EH (cell line): ENCODE measurements at places on chromosomes 3 and 15.

DNA sequence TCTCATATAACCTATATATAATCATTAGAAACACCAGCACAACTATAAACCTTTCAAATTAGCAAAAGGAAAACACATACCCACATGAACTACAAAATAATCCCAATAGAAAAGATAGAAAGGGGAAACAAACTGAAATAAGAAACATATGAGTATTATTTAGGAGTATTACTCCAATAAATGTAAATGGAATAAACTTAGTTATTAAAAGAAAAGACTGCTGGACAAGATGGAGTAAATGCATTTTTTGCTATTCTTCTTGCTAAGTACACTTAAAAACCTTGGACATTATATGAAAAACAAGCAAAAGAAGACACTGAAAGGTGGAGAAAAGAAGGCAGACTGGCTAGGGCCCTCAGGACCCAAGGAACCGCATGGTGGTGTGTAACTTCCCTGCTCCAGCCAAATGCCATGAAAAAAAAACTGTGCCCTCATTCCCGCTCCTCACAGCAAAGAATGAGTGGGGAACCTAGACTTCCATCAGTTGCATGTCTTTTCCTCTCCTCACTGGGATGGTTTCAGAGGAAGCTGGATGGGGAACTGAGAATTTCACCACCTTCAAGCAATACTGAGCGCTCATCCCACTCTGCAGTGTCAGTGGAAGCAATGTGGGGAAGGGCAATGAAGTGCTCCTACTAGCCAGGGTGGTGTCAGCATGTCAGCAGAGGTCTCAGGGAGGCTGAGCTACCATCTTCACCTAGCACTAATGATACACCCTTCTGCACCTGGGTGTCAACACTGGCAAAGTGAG, 43.7 kb upstream of the ADAMTS17 start:
- DNase-seq: no peak

DNA sequence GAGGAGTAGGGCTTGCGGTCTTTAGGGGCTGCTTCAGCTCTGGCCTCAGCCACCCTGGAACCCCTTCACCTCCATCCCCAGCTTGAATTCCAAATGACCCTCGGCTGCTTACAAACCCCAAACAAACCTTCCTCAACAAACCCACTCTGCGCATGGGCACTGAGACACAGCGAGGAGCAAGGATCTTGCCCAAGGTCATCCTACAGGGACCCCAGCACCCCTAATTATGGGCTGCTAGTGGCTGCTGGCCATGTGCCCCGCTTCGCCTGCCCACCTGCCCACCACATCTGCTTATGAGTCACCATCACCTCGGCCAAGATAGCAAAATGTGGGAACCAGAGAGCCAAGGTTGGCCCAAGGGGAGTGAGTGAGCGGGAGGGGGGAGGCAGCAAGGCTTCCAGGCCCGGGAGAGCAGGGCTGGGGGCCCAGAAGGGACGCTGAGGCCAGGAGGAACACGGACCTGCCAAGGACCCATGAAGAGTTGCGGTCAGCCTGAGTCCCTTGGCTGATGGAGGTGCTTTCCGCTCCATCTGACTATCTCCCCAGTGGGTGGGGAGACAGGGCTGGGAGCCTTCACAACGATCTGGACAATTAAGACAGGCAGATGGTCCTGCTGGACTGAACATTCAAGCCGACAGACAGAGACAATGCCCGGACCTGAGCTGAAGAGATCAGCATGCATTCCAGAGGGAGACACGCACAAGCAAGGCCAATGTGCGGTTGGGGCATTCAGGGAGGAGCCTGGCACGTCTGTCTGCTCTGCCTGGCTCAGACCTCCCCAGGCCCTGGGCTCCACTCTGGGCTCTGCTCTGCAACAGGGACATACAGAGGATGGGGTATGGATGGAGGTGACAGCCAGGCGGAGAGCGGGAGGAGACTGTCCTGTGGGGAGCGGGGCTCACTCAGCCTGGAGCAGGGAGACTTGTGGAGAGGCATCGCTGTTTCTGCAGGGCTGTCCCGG, 10.8 kb upstream of the GRIP2 start:
- peak; percentile 18 for DNase-seq

DNA sequence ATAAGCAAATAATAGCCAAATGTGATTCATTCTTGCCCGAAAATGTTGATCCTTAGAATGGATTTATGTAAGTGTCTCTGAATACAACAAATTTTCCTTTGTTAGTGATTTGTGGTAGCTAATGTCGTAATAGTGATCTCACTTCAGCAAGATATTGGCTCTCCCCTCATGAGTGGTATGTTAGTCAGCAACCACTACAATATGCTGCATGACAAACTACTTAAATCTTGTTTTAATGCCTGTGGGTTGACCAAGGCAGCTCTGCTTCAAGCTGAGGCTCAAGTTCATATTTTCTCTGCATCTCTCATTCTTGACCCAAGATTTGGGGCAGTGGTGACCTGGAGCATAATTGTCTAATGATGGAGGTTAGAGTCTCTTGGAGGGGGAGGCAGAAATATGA, 49.8 kb upstream of the GALNT15 start:
- DNase-seq: peak; percentile 99

DNA sequence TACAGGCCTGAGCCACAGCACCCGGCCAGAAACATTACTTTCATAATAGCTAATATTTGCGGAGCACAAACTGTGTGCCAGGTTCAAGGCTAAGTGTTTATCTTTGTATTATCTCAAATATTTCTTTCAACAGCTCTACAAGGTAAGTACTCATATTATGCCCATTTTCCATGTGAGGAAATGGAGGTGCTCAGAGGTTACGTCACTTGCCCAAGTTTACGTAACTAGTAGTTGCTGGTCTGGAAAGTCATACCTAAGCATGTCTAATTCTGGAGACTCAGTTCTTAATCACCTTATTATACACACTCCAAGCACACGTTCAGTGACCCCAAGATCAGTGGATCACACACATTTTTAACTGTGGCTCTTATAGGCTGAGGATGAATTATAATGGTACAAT, 177.5 kb downstream of the OXSM start:
- DNase-seq: no peak
